Epithelial cell of proximal tubule (primary cell): ENCODE measurements at places on chromosomes 7 and 10. TPM values are rescaled to one million over a fixed set of nuclear protein-coding genes. Genes with fewer than 3 reads are reported as not detected.

DNA sequence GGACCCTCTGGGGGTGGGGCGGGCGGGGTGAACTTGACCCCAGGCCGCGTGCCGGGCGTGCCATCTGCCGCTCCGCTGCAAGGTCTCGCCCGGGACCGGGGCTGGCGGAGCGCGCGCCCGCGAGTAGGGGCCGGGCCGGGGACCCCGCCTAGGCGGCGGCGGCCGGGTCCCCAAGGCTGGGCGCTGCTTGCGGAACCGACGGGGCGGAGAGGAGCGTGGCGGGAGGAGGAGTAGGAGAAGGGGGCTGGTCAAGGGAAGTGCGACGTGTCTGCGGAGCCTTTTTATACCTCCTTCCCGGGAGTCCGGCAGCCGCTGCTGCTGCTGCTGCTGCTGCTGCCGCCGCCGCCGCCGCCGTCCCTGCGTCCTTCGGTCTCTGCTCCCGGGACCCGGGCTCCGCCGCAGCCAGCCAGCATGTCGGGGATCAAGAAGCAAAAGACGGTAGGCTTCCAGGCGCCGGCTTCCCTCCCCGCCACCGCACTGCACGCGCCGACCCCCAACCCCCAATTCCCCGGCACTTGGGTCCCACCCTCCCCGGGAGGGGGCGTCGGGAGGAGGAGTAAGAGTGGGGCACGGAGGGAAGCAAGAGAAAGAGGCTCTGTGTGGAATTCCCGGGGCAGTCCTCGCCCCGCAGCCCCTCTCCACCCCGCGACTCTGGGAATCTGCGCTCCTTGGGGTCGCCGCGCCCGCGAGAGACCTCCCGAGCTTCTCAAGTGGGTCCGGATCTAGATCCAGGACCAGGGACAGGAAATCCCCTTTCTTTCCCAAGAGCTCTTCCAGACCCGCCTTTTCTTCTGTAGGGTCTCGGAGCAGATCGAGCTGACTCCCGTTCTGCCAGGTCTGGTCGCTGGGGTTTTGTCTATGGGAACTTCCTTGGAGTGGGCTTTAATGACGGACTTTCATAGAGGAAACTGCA lies at the start of gene PAPSS2:
PAPSS2 (plus strand) TSS at position 308 of the 913 bp plus-strand sequence; CDS start at position 412, 104 bp downstream.
- no peak for DNase-seq

GRCh38 chr7:102914585-102914984 lies 1.8 kb downstream of the LRRC17 start:
- no peak for DNase-seq

DNA sequence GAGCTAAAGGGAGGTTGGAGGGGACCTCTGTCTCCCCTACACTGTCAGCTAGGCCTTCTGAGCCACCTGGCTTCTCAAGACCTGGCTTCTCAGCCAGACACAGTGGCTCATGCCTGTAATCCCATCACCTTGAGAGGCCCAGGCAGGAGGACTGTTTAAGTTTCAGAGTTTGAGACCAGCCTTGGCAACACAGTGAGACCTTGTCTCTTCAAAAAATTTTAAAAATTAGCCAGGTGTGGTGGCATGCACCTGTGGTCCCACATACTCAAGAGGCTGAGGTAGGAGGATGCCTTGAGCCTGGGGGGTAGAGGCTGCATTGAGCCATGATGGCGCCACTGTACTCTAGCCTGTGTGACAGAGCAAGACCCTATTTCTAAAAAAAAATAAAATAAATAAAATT lies 33.1 kb downstream of the PIP4K2A start:
- no peak for DNase-seq

GRCh38 chr10:48251525-48252353 lies 22.8 kb downstream of the FRMPD2 start:
- no peak for DNase-seq

DNA sequence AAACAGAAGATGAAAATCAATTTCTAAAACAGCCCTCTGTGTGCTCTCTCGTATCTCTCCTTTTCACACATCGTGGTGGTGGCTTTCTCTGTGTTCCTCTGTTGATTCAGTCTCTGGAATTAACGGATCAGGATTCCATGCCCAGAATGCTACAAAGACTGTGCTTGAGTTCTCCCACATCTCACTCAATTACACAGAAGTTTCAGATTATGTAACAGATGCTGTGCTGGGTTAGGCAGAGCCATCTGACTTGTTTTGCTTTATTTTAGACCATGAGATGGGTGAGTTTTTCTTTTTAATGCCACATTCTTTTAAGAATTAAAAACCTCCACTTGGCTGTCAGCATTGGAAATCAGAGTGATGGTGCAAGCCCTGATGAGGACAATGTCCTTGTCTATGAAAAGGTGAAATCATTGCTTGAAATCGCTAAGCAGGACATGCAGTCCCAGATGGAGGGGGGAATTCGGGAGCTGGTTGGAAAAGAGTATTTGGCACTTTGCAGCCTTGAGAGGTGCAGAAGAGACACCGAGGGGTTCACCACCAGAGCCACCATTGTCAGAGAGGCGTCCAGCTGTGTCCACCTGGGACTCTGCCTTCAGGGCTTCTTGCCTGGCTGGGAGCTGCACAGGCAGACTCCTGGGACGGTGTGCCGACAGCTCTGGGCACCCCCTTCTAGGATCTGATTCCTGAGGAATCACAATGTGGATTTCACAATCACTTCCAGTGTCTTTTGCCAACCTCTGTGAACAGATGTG lies 80.4 kb downstream of the EGFR start:
- no peak for DNase-seq

- no peak for DNase-seq
Measured at GRCh38 chr10:129023082-129023481, 444.0 kb upstream of the MGMT start.

PARG gene
- 20.4 and 24.3 TPM in 2 replicates for total RNA-seq

DNA sequence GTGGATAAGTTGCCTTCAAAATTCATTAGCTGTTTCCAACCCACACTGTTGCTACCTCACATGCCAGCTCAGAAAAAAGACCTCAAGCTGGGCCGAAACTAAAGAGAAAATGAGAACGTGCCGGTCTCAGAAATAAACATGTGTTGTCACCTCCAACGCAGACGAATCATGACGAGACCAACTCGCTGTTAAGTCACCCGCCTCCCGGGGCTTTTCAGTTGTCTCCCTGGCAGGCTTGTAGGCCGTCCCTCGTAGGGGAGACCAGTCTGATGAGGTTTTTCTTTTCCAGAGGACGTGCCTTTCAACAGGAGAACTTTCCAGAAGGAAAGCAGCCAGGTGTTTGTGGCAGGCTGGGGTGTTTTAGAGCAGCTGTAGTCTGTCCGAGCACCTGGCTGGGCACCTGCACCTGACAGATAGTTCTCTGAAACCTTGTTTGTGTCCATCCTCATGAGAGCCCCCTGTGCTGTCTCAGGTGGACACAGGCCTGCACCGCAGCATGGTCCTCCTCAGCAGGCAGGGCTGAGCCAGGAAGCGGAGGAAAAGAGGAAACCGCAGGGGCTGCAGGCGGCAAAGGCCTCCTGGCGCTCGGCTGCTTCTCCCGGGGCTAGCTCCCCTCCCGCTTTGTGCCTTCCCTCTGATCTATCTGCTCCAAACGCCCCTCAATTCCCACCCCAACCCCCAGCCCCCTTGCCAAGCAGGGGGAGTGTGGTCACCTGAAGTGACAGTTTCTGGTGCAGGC lies 78.8 kb downstream of the CHST15 start:
- DNase-seq = no peak

PILRA gene
- not detected in 2 replicates for total RNA-seq

GRCh38 chr10:43854007-43854406 lies 205.3 kb upstream of the ZNF32 start:
- DNase-seq = no peak

DNA sequence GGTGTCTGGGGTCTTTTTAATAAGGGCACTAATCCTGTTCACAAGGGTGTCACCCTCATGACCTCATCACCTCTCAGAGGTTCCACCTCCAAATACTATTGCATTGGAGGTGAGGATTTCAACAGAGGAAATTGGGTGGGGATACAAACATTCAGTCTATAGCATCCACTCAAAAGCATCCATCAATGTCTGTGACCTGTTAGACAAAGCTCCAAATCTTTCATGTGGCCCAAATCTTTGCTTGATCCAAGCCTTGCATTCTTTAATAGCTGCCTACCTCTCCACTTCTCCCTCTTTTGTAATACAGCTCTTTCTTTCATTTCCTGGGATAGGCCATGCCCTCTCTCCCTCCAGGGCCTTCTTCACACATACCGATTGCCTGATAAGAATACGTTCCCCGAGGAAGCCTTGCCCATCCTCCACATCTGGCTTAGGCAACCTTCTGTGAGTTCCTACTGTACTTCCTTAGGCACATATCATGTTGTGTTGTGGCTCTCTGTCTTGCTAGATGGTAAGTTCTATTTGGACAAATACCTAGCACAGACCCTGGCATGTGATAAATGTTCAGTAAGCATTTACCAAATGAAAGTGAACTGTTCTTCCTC lies 66.1 kb downstream of the CREM start:
- no peak for DNase-seq

- no peak for DNase-seq
Measured at GRCh38 chr7:66542049-66542448, 86.6 kb upstream of the KCTD7 start.

- DNase-seq = peak; percentile 25
Measured at GRCh38 chr10:43260117-43260761, 6.6 kb downstream of the RASGEF1A start.

DNA sequence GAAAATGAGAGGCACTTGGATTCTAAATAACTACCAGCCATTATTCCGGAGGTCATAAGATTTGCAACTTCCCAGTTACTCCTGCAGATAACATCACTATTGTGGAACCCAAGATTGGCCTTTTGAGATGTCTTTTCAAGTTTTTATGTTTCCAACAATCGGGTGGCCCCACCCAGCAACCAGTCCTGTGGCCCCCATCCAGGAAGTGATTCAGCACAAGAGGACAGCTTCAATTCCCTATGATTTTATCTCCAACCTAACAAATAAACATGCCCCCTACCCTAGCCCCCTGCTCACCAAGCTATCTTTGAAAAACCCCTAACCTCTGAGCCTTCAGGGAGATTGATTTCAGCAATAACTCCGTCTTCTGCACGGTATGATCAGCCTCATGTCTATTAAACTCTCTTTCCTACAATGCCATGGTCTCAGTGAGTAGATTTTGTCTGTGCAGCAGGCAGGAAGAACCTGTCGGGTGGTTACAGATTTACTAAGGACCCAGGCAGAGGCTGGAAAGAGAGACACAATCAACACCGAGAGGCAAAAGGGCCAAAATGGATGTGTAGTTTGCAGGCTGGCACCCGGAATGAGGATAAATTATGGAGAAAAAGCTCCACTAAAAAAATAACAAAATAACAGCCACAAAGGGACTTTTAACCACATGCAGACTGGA lies 83.9 kb upstream of the UNC5B start:
- no peak for DNase-seq

GRCh38 chr7:33764752-33765451 lies 140.4 kb upstream of the BMPER start:
- DNase-seq = no peak

UCN3 gene
- not detected in 2 replicates for total RNA-seq

MXI1 gene
- 5.4 and 12.6 TPM in 2 replicates for total RNA-seq

GRCh38 chr7:139562491-139562890 lies 39.0 kb downstream of the CLEC2L start:
- DNase-seq = no peak

DNA sequence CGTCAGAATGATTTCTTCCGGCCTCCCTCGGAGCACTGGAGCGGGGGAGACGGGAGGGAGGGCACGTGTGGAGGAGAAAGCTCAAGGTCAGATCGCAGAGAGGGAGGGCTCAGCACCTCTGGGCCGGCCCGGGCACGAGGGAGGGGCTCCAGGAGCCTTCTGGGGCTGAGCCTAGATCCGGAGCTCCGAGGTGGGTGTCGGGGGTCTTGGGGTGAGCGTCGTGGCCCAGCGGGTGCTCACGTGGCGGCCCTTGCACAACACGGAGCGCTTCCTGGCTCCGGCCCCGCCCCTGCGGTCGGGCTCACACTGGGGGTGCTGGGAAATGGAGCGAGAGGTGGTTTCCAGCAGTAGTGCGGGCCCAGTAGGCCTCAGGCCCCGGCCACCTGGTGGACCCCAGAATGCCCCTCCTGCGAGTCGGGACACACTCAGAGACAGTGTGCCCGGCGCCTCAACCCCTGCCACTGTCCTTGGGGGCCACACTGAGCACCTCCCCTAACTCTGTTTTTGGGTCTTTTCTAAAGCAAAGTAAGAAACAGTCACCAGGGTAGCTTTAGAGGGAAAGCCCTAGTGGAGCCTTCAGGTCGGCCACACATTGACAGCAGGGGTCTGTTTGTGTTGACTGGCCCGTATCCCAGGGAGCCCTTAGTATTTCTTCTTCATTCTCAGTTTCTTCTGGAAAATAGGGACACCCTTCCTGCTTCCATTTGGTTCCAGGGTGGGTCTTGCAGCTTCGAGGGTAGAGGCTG lies 798 bp downstream of the PPIF start:
- DNase-seq = no peak
